Esophagus muscularis mucosa (tissue), 4 donors: ENCODE measurements at places on chromosomes 1 and 21. TPM values are rescaled to one million over a fixed set of nuclear protein-coding genes. Genes with fewer than 3 reads are reported as not detected.

DNA sequence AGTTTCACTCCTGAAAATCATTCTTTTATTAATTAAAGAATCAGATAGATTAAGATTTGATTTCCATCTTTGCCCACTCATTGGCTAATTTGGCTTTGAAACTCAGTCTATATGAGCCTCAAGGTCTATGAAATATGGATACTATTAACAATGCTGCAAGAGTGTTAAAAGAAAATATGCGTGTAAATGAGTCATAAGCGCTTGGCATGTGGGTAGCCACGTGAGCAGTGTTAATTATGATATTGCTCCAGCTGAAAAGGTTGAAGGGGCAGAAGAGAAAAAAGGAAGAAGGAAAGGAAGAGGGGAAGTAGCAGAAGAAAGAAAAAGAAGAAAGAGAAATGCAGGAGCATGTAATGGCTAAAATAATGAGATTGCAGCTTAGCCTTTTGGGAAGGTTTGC is 151.4 kb downstream of the CHRM3 start:
- H3K27ac ChIP-seq, result no peak overlapping the region
- H3K27me3 ChIP-seq, result no peaks in the 10 kb centered on the region
- no peak overlapping the region for H3K4me3 ChIP-seq
- no peaks in the 10 kb centered on the region for H3K36me3 ChIP-seq
- peaks cover 33% of the 10 kb centered on the region for H3K4me1 ChIP-seq

C1orf53 gene
- not detected for total RNA-seq

DNA sequence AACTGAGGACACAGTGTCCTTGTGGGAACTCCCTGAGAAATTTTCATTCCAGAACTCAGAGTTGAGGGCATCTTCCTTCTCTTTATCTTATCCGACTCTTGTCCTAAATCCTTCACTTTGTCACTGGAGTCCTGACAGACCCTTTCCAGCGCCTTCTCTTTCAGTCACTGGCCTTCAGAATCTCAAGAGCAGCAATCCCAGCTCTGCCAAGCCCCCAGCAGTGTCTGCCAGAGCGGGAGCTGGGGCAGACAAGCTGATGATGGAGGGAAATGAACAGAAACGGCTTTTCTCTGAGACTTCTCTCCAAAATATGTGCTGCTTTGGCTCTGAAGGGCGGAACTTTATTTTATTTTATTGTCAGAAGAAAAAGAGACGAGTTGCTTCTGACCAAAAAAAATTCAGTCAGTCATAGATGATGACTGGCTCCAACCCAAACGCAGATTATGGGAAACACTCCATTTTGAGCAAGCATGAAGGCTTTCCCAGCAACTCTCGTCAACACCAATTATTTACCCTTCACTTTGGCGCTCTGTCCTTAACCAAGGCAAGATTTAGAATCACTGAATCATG is 32.2 kb downstream of the MIS18A start:
- H3K4me3 ChIP-seq, result no peak overlapping the region
- H3K36me3 ChIP-seq, result no peaks in the 10 kb centered on the region
- H3K27me3 ChIP-seq, result no peaks in the 10 kb centered on the region
- no peaks in the 10 kb centered on the region for H3K4me1 ChIP-seq
- DNase-seq, result peak; percentile 60
- H3K27ac ChIP-seq, result no peak overlapping the region

- no peaks in the 10 kb centered on the region for H3K27me3 ChIP-seq
- peaks cover 5% of the 10 kb centered on the region for H3K4me1 ChIP-seq
- DNase-seq, result no peak
- H3K36me3 ChIP-seq, result no peaks in the 10 kb centered on the region
- H3K27ac ChIP-seq, result no peak overlapping the region
- H3K4me3 ChIP-seq, result no peak overlapping the region
Observed at GRCh38 chr1:176211396-176212165, 4.5 kb upstream of the COP1 start.

DNA sequence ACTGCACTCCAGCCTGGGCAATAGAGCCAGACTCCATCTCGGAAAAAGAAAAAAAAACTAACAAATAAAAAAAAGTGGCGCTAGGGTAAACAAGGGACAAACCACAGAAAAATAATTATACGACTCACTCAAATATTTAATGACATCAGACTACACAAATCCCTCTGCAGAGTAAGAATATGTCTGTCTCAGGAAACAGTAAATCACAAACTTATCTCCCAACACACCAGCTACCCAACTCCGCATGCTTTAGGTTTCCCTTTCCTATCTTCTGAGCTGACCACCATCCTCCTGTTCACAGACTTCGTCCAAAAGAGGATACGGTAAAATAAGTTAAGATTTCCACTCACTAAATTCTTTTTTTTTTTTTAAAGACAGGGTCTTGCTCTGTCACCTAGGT is 16.2 kb downstream of the WDR47 start:
- no peaks in the 10 kb centered on the region for H3K27me3 ChIP-seq
- H3K4me3 ChIP-seq, result no peak overlapping the region
- peaks cover 9% of the 10 kb centered on the region for H3K4me1 ChIP-seq
- H3K36me3 ChIP-seq, result peaks cover 17% of the 10 kb centered on the region
- no peak for DNase-seq
- H3K27ac ChIP-seq, result no peak overlapping the region

DNA sequence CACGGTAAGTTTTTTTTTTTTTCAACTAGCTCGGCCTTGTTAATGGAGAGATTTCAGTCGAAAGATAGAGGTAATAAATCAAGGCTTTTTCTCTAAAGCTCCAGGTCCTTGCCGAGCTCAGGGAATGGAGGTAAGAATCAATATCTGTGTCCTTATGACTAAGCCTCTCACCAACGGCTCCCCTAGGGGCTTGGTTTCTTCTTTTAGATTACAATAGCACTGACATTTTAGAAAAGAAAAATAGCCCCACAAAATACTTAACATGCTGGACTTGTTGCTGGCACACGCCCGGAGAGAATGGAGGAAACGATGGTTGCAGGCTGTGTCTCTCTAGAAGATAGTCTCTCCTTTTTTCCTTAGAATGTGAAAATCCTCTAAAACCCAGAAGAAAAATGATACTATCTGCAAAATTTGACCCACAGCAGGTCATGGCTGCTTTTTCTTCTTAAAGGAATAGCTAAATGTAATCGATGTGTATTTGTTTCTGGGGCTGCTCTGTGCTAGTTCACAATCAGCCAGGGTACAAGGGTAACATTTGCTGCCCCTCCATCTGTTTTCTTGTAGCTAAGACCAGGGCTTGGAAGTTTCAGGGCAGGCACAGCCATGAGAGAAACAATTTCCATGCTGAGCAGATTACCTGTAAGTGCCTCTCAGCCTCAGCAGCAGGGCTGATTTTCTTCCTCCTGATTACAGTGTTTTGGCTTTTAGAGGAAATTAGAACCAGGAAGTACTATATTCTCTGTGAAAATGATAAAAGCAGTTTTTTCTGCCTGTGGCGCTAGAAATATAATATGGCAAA is 86.2 kb upstream of the GNG12 start:
- no peaks in the 10 kb centered on the region for H3K27me3 ChIP-seq
- H3K4me3 ChIP-seq, result no peak overlapping the region
- DNase-seq, result no peak
- no peaks in the 10 kb centered on the region for H3K4me1 ChIP-seq

DNA sequence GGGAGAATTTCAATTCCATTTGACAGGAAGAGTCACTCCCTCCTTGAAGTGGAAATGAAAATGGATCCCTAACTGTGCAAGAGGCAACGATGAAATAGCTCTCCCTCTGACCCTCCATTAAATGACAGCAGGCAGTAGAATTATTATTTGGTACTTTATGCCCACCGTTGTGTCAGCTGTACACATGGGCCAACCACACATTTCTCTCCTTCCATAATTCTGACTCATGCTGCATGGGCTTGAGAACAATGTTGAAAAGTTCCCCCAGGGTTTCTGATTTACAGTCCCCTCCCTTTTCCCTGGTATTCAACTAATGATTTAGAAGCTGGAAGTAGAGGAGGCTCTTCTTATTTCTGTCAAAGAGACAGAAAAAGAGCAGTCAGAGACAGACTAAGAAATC is 103.5 kb downstream of the RGS7 start:
- DNase-seq, result no peak
- no peak overlapping the region for H3K4me3 ChIP-seq
- no peak overlapping the region for H3K27ac ChIP-seq
- H3K36me3 ChIP-seq, result no peaks in the 10 kb centered on the region

GRCh38 chr1:156500543-156500792 is at the start of gene MEF2D:
TSS of gene MEF2D (minus strand) at chr1:156500775. CDS start at chr1:156483292, 17,483 bp downstream.
- H3K4me1 ChIP-seq, result peaks cover 76% of the 10 kb centered on the region
- peak within 1 kb of the TSS; percentile 98 for H3K27ac ChIP-seq
- no peaks in the 10 kb centered on the region for H3K36me3 ChIP-seq
- H3K27me3 ChIP-seq, result no peaks in the 10 kb centered on the region
- DNase-seq, result no peak

DNA sequence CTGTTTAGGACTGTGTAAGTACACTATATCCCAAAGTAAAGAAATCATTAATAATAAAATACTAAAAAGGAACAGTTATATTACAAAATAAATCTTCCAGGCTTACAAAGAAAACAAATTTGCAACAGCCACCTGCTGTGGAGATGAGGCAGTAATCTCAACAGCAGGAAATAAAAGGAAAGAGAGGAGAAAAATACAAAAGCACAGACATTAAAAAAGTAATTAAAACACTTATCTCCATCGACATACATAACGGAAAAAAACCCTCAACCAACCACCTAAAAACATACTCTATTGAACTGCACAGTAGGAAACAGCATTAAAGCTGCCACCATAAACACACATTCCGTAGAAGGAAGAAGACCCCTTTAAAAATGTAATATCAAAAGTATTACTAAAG is 317.6 kb downstream of the DPYD start:
- no peaks in the 10 kb centered on the region for H3K4me1 ChIP-seq
- no peaks in the 10 kb centered on the region for H3K36me3 ChIP-seq
- H3K27ac ChIP-seq, result no peak overlapping the region
- H3K27me3 ChIP-seq, result no peaks in the 10 kb centered on the region
- H3K4me3 ChIP-seq, result no peak overlapping the region

F5 gene
- total RNA-seq, result 1.2 TPM

- H3K4me1 ChIP-seq, result peaks cover 30% of the 10 kb centered on the region
- no peak within 1 kb of the TSS for H3K27ac ChIP-seq
- no peak for DNase-seq
- H3K27me3 ChIP-seq, result peaks cover 32% of the 10 kb centered on the region
- H3K36me3 ChIP-seq, result no peaks in the 10 kb centered on the region
- H3K4me3 ChIP-seq, result peak within 1 kb of the TSS; percentile 3
Observed at GRCh38 chr1:156920233-156921052, at the start of gene LRRC71. TSS of gene LRRC71 (plus strand) at chr1:156920632. CDS start at chr1:156920804, 172 bp downstream.

SLAMF9 gene
- not detected for total RNA-seq

SLC44A5 gene
- total RNA-seq, result 0.71 TPM

ZNF683 gene
- total RNA-seq, result not detected

NBPF6 gene
- total RNA-seq, result not detected

LRRC7 gene
- total RNA-seq, result 0.26 TPM

DNA sequence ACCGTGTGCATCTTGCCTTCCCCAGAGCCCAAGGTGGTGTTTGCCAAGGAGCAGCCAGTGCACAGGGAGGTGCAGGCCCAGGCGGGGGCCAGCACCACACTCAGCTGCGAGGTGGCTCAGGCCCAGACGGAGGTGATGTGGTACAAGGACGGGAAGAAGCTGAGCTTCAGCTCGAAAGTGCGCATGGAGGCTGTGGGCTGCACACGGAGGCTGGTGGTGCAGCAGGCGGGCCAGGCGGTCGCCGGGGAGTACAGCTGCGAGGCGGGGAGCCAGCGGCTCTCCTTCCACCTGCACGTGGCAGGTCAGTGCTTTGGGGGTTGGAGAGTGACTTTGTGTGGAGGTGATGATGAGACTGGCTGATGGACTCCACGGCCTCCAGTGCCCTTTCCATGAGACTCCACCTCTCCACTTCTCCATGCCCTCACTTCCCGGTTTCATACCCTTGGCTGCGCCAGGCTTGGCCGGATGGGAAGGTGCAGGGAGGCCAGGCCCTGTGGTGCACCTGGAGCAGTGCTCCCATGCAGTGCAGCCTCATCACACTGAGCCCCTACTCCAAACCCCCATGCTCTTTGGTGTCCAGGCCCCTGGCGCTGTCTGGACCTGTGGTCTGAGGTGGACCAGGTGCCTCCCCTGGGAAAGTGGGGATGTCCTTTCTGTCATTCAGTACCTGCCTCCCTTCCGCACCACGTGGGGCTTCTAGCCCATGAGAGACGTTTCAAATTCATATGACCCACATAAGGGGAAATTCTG is 49.0 kb downstream of the OBSCN start:
- H3K4me3 ChIP-seq, result no peak overlapping the region
- DNase-seq, result peak; percentile 77
- H3K36me3 ChIP-seq, result no peaks in the 10 kb centered on the region
- H3K27me3 ChIP-seq, result no peaks in the 10 kb centered on the region
- H3K4me1 ChIP-seq, result no peaks in the 10 kb centered on the region

GRCh38 chr1:107132195-107132594 is 8.6 kb upstream of the NTNG1 start:
- no peaks in the 10 kb centered on the region for H3K27me3 ChIP-seq
- H3K4me1 ChIP-seq, result no peaks in the 10 kb centered on the region
- H3K27ac ChIP-seq, result no peak overlapping the region

DNA sequence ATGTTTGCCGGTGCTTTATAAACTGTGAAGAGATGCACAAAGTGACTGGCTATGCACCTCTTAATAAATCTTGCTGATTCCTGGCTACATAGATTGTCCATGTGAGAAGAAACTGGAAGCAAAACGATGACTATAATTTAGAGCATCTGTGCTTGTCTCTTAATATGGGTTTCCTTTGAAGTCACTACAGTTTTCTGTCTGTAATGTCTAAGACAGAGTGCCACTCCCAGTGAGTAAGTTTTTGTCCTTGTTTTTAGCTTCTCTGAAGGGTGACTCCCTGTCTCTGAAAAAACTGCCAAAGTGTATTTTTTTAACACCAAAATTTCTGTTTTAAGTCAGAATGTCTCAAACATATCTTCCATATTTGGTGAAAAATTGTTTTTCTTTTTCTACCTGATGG is 175.1 kb downstream of the FASLG start:
- no peak overlapping the region for H3K4me3 ChIP-seq
- H3K4me1 ChIP-seq, result no peaks in the 10 kb centered on the region
- no peak for DNase-seq
- H3K36me3 ChIP-seq, result no peaks in the 10 kb centered on the region

DNA sequence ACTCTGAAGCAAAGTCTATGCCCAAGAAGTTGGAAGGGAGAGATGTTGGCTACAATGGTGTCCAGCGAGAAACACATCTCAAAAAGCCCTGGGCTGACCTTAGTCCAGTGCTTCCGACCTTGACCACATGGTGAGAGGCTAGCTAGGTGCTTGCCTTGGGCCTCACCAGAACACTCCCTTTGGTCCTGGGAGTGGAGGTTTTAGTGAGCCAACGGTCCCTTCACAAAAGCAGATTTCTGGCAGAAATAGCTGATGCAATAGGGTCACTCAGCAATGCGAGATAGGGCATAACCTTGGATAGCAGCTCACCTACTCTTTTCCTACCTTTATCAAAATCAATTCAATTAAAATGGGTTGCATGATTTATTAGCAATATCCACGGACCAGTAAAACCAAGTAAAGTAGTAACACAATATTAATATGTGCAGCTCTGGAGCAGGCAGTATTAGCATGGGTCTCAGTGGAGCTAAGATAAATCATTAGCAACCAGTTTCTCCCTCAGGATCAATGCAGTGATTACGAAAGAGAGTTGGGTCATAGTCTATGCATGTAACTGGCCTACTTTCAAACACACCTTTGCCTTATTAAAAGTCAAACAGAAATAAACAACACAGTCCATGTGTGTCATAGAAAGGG is 1.9 kb downstream of the SLC30A10 start:
- H3K27me3 ChIP-seq, result peaks cover 10% of the 10 kb centered on the region
- peak; percentile 47 for DNase-seq
- H3K4me3 ChIP-seq, result no peak overlapping the region
- no peaks in the 10 kb centered on the region for H3K36me3 ChIP-seq

DDR2 gene
- total RNA-seq, result 143 TPM
